ENCODE measurements at places on chromosomes 6 and 20. TPM values are rescaled to one million over a fixed set of nuclear protein-coding genes. Genes with fewer than 3 reads are reported as not detected.
A peak's percentile ranks its signal among the peaks of the same experiment; 100 is the strongest.

The JPH2 gene
- total RNA-seq: 15.5 TPM

DNA sequence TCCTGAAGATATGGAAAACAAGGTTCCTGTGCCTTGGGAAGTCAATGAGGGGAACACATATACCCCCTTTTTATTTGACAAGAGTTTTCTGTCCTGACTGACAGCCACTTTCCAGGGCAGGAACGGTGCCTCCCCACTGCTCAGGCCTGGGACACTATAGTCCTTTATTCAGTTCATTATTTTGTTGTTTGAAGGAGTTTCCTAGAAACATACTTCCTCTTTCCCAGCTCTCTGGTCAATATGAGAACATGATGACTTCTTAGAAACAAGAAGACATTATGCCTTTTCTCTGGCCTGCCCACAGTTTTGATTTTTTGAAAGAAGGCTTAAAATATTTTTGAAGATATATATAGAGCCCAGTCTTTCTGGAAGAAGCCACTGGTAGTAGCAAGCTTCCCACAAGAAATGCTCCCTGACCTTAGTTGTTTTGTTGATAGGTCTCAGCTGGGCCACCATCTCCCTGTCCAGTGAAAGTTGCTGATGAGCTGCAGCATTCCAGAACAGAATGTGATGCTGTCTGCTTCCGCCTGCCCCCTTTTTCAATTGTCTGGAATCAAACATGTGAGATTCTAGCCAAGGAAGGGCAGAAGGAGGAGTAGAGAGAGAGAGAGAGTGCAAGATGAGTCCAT is 350.0 kb upstream of the PRND start:
- H3K27me3 ChIP-seq: no peaks in the 10 kb centered on the region
- H3K27ac ChIP-seq: no peak overlapping the region
- DNase-seq: no peak
- no peaks in the 10 kb centered on the region for H3K4me1 ChIP-seq
- no peak overlapping the region for H3K4me3 ChIP-seq
- no peaks in the 10 kb centered on the region for H3K36me3 ChIP-seq

The GRM4 gene
- not detected for total RNA-seq

GRCh38 chr6:77650098-77650663 is 2.7 kb upstream of the MEI4 start:
- no peaks in the 10 kb centered on the region for H3K27me3 ChIP-seq
- H3K4me1 ChIP-seq: no peaks in the 10 kb centered on the region
- no peak overlapping the region for H3K27ac ChIP-seq
- H3K36me3 ChIP-seq: no peaks in the 10 kb centered on the region
- no peak overlapping the region for H3K4me3 ChIP-seq
- DNase-seq: no peak

The THBD gene
- 3.1 TPM for total RNA-seq

- no peaks in the 10 kb centered on the region for H3K4me1 ChIP-seq
- no peaks in the 10 kb centered on the region for H3K27me3 ChIP-seq
- DNase-seq: no peak
- H3K27ac ChIP-seq: no peak overlapping the region
- no peaks in the 10 kb centered on the region for H3K36me3 ChIP-seq
Measured at GRCh38 chr20:3741836-3742458, 9.5 kb downstream of the HSPA12B start.

The CDH22 gene
- total RNA-seq: not detected

GRCh38 chr20:49400904-49401303 is 81.6 kb downstream of the KCNB1 start:
- DNase-seq: no peak
- H3K4me1 ChIP-seq: no peaks in the 10 kb centered on the region
- H3K4me3 ChIP-seq: no peak overlapping the region
- H3K27ac ChIP-seq: no peak overlapping the region

DNA sequence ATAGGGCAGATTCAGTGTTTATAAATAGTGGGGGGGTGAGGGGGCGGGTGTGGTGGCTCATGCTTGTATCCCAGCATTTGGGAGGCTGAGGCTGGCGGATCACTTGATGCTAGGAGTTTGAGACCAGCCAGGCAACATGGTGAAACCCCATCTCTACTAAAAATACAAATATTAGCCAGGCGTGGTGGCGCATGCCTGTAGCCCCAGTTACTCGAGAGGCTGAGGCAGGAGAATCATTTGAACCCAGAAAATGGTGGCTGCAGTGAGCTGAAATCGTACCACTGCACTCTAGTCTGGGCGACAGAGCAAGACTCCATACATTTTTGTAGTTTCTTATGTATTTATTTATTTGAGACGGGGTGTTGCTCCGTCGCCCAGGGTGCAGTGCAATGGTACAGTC is 109.0 kb upstream of the ZNF217 start:
- no peak overlapping the region for H3K27ac ChIP-seq
- H3K4me1 ChIP-seq: peaks cover 4% of the 10 kb centered on the region
- no peaks in the 10 kb centered on the region for H3K27me3 ChIP-seq
- DNase-seq: no peak
- no peak overlapping the region for H3K4me3 ChIP-seq
- H3K36me3 ChIP-seq: no peaks in the 10 kb centered on the region

- no peak for DNase-seq
- H3K4me3 ChIP-seq: no peak overlapping the region
Measured at GRCh38 chr20:45452772-45453691, 16.5 kb upstream of the WFDC2 start.

DNA sequence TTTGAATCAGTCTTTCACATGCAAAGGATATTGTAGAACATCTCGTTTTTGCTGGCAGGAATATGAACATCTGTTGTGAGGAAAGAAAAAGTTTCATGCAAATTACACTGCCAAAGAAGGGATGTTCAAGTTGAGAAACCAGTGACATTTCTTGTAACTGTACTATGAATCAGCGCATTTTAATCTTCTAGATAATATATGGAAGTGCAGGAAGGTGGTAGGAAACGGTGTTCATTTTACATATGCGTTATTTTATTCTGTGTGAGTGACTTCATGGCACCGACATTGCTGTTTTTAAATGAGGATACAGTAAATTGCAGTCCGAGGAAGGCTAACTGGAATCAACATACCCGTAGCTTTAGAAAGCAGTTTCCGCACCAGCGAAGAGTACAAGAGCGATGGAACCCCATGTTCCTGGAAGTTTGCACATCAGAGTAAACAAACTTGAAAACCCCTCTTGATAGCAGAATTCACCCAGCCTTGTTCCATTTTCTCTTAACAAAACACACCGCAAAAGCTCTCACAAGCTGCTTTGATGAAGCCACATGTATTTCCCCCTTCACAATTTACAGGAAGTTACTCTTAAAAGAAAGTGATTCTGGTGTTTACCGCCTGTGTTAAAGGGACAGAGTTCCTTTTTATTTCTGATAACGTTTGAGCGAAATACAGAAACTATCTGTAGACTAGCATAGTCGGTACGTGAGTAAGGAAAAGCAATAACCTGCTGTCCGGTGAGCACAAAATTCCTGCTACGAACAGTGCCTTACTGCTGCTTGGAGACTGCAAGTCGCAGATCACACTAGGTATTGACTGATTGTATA is 11.5 kb downstream of the PRDM1 start:
- no peaks in the 10 kb centered on the region for H3K36me3 ChIP-seq
- peak overlapping the region; percentile 51 for H3K27ac ChIP-seq
- peaks cover 30% of the 10 kb centered on the region for H3K4me1 ChIP-seq

- peak; percentile 14 for DNase-seq
- H3K27me3 ChIP-seq: no peaks in the 10 kb centered on the region
- H3K4me3 ChIP-seq: no peak overlapping the region
- no peaks in the 10 kb centered on the region for H3K36me3 ChIP-seq
- H3K27ac ChIP-seq: no peak overlapping the region
- H3K4me1 ChIP-seq: peaks cover 9% of the 10 kb centered on the region
Measured at GRCh38 chr20:9608639-9609340, 94.4 kb downstream of the LAMP5 start.

GRCh38 chr6:14305624-14306023 is 188.1 kb downstream of the CD83 start:
- H3K36me3 ChIP-seq: no peaks in the 10 kb centered on the region
- no peaks in the 10 kb centered on the region for H3K27me3 ChIP-seq
- H3K27ac ChIP-seq: peak overlapping the region; percentile 33
- H3K4me1 ChIP-seq: 0 out of 2 replicates have a peak, but pooled peaks cover 8% of the 10 kb centered on the region
- DNase-seq: no peak

DNA sequence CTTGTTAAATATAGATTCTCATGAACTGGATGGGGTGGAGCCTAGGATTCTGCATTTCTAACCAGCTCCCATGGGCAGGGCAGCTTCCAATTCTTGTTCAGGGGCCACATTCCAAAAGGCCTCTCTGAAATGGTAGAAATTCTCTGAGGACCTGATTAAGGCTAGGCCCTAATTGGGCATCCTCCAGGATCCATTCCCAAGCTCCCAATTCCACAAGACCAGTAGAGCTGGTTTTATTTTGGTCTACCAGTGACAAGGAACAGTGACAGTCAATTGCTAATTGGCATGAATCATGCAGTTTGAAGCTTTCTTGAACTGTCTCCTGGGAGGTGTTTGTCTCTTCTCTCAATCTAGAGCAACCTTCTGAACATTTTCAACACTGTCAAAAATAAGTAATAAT is 3.0 kb downstream of the THBD start:
- peak overlapping the region; percentile 25 for H3K4me3 ChIP-seq
- no peak overlapping the region for H3K27ac ChIP-seq
- H3K27me3 ChIP-seq: peaks cover 13% of the 10 kb centered on the region
- peak; percentile 49 for DNase-seq
- H3K4me1 ChIP-seq: peaks cover 16% of the 10 kb centered on the region

The TMEM200A gene
- 0.40 TPM for total RNA-seq

The TSHZ2 gene
- total RNA-seq: not detected

The CRISP3 gene
- not detected for total RNA-seq

- DNase-seq: no peak
- H3K36me3 ChIP-seq: no peaks in the 10 kb centered on the region
- no peak overlapping the region for H3K4me3 ChIP-seq
- no peaks in the 10 kb centered on the region for H3K27me3 ChIP-seq
Measured at GRCh38 chr6:125188037-125188436, 34.5 kb downstream of the TPD52L1 start.

DNA sequence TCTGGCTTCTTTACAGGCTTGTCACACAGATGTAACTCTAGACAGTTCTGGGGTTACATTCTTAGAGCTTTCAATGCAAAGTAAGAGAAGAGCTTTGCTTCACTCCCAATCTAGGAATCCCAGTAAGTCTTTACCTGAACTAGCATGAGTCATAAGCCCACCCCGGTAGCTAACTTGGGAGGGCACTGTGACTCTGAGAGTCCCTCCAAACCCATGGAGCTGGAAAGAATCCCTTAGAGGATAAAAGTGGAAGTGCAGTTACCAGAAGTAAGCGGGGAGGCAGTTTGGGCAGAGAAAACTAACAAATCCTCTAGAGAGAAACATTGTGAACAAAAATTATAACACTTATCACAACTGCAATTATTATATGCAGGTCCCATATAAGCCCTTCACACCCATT is 84.0 kb upstream of the SMLR1 start:
- peaks cover 8% of the 10 kb centered on the region for H3K27me3 ChIP-seq
- H3K4me1 ChIP-seq: no peaks in the 10 kb centered on the region
- no peak overlapping the region for H3K27ac ChIP-seq
- no peaks in the 10 kb centered on the region for H3K36me3 ChIP-seq
- H3K4me3 ChIP-seq: no peak overlapping the region

- peak overlapping the region; percentile 91 for H3K4me3 ChIP-seq
- no peak for DNase-seq
- peaks cover 46% of the 10 kb centered on the region for H3K36me3 ChIP-seq
- no peaks in the 10 kb centered on the region for H3K27me3 ChIP-seq
- H3K27ac ChIP-seq: peak overlapping the region; percentile 98
- peaks cover 58% of the 10 kb centered on the region for H3K4me1 ChIP-seq
Measured at GRCh38 chr6:10407018-10407673, 7.7 kb downstream of the TFAP2A start.

The SYCP2L gene
- total RNA-seq: 2.4 TPM

The HTR1B gene
- not detected for total RNA-seq

The OVOL2 gene
- 23.1 TPM for total RNA-seq

GRCh38 chr6:160379466-160379865 is 31.3 kb downstream of the SLC22A3 start:
- H3K36me3 ChIP-seq: no peaks in the 10 kb centered on the region
- DNase-seq: peak; percentile 61
- H3K27me3 ChIP-seq: no peaks in the 10 kb centered on the region

DNA sequence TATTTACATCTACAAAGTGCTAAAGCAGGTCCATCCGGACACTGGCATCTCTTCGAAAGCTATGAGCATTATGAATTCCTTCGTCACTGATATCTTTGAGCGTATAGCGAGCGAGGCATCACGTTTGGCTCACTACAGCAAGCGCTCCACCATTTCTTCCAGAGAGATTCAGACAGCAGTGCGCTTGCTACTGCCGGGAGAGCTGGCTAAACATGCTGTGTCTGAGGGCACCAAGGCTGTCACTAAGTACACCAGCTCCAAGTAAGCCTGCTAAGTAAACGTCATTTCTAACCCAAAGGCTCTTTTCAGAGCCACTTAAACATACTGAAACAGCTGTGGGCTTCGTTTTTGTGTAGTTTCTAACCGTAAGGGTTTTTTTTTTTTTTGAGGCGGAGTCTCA is 27.5 kb upstream of the SLC17A4 start:
- no peak for DNase-seq
- no peak overlapping the region for H3K27ac ChIP-seq
- peaks cover 82% of the 10 kb centered on the region for H3K27me3 ChIP-seq
- no peaks in the 10 kb centered on the region for H3K4me1 ChIP-seq
- H3K36me3 ChIP-seq: no peaks in the 10 kb centered on the region
- no peak overlapping the region for H3K4me3 ChIP-seq
